ENCODE measurements at places on chromosomes 16 and 17.

DNA sequence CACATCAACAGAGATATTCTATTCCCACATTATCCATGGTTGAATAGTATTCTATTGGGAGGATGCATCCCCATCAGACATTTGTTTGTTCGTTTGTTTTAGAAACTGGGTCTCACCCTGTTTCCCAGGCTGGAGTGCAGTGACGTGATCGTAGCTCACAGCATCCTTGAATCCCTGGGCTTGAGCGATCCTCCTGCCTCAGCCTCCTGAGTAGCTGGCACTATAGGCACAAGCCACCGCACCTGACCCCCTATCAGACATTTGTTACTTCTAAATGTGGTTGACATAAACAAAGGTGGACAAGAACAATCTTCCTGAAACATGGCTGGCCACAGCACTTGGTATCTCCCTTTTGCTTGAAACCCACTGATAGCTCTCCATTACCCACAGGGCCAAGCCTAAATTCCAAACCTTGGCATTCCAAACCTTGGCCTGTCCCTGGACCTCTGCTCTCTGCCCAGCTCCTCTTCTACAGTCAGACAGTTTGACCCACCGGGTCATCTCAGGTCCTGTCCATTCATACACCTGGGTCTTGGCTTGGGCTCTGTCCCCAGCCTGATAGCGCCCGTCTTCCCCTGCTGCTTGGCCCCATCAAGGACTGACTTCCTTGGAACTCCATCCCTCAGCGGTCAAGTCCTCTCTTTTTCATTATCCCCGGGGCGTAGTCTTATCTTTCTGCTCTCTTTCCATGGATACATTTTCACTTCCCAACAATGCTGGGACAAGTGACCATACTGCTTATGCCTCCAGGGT, 1.5 kb upstream of the PRR29 start:
- no peak for DNase-seq

- DNase-seq, result no peak
Measured at GRCh38 chr17:14302091-14302430, 1.2 kb downstream of the HS3ST3B1 start.

- DNase-seq, result no peak
Measured at GRCh38 chr16:63466-63865, 9.0 kb downstream of the RHBDF1 start.

GRCh38 chr16:28304214-28304613, 11.9 kb downstream of the SBK1 start:
- DNase-seq, result no peak

DNA sequence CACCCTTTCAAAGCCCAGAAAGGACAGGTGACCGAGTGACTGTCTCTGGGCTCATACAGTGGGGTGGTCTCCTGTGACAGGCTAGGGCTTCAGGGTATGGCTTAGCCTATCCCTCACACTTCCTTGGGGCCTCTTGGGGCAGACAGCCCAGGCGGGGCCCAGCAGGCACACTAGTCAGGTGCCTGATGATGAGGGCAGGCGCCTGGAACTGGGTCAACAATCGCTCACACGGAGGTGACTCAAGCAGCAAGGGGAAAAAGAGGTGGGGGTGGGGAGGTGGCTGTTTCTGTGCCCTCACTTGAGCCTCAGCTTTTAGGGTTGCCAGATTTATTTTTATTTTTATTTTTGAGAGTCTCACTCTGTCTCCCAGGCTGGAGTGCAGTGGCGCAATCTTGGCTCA, 6.4 kb upstream of the GRN start:
- DNase-seq, result no peak

DNA sequence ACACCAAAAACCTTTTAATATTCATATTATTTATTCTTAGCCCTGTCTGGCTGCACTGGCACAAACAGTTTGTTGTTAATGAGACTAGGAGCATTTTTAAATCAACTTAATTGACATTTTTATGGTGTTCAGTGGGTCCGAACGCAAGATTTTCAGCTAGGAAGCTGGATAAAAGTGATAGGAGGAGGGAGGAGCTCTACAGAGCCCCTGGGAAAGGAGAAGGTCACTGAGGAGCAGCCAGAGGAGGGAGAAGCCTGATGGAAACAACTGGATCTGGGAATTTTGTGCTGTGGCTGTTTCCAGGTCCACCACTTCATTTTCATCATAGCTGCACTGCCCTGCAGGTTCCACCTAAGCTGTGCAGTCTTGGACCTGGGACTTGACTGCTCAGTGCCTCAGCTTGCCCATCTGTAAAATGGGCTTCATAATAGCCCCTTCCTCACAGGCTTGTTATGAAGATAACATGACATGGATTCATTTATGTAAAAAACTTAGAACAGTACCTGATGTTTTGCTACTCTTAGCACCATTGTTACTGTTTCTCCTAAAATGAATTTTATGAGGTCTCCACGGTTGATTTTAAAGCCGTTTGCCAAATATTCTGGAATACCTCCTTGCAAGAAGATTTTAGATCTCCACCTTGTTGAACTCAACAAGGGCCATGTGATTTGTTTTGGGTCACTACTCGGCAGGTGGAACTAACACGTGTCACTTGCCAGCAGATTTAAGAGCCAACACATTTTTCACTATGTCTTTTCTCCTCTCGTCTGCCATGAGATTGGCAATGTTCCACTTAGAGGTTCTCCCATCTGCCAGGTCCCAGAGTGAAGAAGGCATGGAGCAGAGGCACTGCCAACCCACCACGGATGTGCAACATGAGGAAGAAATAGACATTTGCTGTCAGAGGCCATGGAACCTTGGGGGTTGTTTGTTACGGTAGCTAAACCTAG, 18.7 kb upstream of the GRIN2A start:
- DNase-seq, result no peak

GRCh38 chr16:78192734-78193488, 93.5 kb downstream of the WWOX start:
- DNase-seq, result no peak

DNA sequence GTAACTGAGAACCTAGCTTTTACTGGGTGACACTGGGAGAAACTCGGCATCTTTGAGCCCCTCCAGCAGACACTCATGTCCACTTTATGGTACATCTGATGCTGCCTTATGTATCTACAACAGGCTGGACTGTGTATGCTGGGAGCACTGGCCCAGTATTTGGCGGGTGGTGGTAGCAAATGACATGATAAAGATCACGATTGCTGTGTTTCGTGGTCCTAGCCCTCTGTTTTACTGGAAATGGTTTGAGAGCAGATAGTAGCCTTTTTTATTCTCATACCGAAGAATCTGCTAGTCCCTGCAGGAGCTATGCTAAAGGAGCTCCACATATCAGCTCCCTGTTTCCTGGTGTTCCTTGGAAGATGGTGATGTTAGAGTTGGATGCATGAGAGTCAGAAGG, 150.3 kb downstream of the CCDC182 start:
- DNase-seq, result no peak

GRCh38 chr16:67884-68789, 4.3 kb downstream of the RHBDF1 start:
- DNase-seq, result no peak

DNA sequence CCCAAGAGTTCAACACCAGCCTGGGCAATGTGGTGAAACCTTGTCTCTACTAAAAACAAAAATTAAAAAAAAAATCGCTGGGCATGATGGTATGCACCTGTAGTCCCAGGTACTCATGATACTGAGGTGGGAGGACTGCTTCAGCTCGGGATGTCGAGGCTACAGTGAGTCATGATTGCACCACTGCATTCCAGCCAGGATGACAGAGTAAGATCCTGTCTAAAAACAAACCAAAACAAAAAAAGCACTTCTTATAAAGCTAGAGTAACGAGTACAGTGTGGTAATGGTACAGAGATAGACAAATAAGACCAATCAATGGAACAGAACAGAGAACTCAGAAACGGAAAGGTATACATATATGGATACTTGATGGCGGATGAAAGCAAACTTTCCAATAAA, 4.4 kb downstream of the NSMCE1 start:
- DNase-seq, result no peak

DNA sequence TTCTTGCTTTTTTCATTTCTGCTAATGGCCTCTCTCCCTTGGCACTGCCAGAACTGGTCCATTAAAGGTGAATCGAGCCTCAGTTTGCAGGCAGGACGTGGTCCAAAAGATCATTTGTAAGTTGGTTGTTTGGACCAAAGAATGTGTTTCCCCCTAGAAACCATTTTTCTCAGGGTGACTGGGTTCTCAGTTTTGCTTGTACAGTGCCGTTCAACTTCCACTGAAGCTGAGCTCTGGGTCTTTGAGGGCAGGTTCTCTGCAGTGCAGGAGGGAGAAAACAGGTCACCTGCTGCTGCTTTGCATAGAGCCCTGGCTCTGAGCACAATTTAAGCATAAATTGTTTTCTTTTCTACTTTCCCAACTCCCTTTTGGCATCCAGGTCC, 9.0 kb upstream of the AMZ2 start:
- no peak for DNase-seq

GRCh38 chr17:17994271-17995069, 21.8 kb downstream of the DRC3 start:
- no peak for DNase-seq

DNA sequence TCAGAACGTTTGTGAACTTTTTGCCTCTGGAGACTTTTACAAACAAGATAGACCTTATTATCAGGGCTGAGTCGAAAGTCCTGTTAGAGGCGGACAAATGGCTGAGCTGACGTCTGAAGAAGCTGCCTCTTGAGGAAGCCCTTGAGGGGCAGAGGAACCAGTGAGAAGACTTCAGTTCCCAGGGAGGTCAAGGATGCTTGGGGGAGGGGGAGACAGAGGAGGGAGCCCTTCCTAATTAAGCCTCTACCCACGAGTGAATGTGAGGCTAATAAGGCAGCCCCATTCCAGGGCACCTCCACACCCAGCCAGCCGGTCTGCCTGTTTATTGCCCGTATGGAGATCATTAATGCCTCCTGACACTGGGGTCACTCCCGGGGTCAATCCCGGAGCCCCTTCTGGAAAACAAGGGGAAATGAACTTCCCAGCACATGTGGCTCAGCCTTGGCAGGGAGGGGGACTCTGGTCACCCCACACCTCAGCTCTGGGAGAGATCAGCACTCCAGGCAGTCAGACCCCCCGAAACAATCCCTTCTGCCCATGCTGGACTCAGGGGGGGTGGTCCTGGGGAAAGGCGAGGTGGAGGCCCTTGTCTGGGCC, 9.2 kb upstream of the TBX4 start:
- DNase-seq, result no peak

GRCh38 chr16:81316176-81316496, 1.4 kb downstream of the GAN start:
- DNase-seq, result no peak

DNA sequence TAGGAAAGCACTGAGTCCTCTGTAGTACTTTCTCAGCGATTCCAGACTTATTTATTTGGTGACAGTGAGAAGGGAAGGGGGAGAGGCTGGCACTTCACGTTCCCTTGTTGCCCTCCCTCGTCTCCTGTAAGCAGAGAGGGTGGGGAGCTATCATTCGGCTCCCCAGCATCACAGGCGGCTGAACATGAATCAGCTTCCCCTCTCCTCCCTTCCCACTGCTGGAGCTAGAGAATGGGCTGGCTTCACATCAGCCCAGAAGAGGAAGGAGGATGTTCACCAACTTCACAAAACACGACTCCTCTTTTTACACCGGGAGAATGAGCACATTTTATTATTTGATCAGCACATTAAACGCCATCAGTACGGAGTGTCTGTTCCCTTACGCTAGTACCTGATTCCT, 6.7 kb upstream of the CMIP start:
- DNase-seq, result no peak

DNA sequence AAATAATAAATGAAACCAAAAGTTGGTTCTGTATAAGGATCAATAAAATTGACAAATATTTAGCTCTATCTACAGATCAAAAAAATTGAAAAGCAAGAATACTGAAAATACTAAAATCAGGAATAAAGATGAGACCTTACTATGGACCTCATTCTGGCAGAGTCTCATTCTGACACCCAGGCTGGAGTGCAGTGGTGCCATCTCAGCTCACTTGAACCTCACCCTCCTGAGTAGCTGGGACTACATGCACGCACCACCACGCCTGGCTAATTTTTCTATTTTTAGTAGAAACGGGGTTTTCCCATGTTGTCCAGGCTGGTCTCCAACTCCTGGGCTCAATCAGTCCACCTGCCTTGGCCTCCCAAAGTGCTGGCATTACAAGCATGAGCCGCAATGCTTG, 22.0 kb upstream of the KREMEN2 start:
- DNase-seq, result no peak

DNA sequence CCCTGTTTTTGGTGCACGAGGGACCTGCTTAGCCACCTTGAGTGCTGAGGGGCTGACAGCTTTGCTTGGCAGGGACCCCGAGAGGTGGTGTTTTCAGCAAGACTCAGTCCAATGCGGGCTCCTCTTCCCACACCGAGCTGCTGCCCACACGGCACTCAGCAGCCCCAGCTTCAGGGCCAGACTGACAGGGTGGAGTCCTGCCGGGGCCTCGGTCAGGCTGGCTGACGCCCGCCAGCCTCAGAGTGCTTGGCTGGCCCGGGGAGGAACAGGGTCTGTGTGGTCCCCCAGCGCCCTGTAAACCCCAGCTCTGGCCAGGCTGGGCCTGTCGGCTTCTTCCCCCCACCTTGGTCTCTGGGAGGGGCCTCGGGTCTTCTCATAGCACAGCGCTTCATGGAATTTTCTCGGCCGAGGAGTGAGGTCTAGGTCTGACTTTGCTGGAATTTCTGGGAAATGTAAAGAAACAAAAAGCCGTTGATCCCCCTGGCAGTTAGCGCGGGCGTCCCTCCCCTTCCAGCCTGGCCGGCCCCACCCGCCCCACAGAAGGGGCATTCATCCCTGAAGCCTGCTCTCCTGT, 2.6 kb downstream of the SOX8 start:
- DNase-seq, result no peak

GRCh38 chr17:71936977-71937376, 183.8 kb upstream of the SOX9 start:
- no peak for DNase-seq
